ENCODE measurements at places on chromosomes 4 and X. TPM values are rescaled to one million over a fixed set of nuclear protein-coding genes. Genes with fewer than 3 reads are reported as not detected.

- no peak for DNase-seq
Measured at GRCh38 chrX:153374426-153374825, 26.7 kb downstream of the PNMA6E start.

GRCh38 chr4:52633846-52634245, 25.3 kb downstream of the USP46 start:
- no peak for DNase-seq

DNA sequence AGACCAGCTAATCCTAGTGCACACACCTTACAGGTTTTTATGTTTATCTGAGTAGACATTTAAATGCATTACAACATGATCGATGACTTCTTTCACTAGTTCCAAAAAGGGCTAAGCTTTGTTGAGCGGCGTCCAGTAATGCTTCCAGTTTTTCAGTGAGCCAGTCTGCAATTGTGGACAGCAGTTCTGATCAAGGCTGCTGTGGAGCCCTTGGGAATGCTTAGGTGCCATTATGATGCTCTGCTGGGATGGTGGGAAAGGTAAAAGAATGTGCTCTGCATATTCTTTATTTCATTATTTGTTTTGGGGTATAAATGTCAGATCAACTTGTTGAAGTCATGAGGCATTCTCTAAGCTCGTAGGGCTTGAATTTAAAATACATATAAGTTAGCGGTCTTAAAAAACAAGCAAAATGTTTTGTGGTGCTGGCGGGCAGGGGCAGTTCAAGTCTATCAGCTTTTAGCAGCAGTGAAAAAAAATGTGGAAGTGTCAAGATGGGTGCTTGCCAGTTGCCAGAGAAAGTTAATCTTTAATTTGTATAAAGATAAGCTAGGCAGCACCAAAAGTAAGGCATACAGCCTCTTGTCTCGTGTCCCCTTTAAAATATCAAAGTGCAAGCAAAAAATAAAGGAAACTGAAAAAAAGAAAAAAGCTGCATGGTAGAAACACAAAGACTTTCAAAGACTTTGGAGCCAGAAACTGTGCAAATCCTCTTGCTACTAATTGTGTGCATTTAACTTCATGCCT, 5.8 kb downstream of the MID1IP1 start:
- DNase-seq, result no peak

DNA sequence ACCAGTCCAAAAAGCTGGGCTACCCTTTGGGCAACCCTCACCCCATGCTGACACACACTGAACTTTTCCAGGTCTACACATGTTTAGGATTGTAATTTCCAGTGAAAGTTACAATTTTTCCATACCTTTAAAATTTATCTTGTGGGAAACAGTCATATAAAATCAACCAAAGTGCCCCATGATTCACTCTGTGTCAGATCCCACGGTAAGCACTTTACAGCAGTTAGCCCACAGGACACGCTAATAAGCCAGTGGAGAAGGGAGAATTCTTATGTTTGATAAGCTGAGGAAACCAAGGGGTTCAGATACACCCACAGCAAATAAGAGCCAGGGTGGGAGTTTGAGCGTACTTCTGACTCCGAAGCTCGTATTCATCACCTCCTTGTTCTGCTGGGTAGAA, 72.4 kb upstream of the TBL1X start:
- DNase-seq, result no peak

GUCY2F gene
- not detected for total RNA-seq

PDLIM3 gene
- total RNA-seq, result 15.7 TPM

- no peak for DNase-seq
Measured at GRCh38 chrX:155441097-155441496, 17.3 kb downstream of the F8A3 start.

DCAF4L1 gene
- not detected for total RNA-seq

DNA sequence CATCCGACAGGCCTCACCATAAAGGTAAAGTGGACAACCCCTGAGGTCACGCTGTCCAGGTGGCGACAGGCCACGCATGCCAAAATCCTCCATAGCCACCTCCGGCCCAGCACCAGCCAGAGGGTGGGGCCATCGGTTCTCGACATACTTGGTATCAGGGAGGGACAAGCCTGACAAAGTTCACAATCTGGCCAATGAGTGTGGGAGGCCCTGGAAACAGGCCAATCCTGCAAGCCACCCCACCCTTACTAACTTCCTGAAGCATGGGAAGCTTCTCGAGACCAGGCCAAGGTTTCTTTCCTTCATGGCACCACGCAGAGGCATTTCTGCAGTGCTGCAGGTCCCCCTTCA, 73.8 kb downstream of the MTMR1 start:
- no peak for DNase-seq

DNA sequence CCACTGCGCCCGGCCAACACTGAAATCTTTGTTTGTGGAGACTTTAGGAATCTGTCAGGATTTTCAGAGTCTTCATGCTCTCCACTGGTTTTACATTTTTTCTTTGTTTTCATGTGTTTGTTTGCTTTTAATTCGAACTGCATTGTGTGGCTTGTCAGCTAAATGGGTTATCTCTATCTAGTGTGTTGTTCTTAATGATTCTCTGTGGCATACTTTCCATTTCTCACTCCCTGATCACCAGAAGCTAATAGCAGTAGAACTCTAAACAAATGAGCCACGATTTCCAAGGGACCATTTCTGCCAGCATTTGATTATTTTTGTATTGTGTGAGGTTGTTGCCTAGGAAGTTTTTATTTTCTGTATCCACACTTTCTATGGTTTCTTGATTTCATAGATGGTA, 352.4 kb downstream of the CAMK2D start:
- no peak for DNase-seq

PABPC1L2B gene
- total RNA-seq, result not detected

GRCh38 chr4:77454858-77455257, 150.8 kb upstream of the CXCL13 start:
- DNase-seq, result no peak

GRCh38 chrX:22730542-22730941, 269.2 kb upstream of the DDX53 start:
- DNase-seq, result no peak

GRCh38 chr4:93053140-93053539, 749.4 kb downstream of the GRID2 start:
- no peak for DNase-seq

DNA sequence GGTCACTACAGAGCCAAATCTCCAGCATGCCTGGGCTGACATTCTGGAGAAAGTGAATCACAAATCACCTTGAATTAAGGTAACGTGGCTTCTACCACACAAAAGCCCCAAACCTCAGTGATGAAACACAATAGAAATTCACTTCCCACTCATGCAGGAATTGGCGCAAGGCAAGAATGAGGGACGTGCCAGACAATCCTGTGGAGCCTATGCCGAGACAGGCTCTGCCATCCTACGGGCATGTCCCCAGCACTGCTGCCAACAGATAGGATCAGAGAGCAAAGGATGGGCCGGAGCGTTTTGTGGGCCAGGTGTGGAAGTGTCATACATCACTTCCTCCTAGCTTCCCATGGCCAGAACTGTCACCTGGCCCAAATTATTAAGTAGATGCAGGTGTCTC, 118.0 kb downstream of the IRF2 start:
- no peak for DNase-seq

- DNase-seq, result no peak
Measured at GRCh38 chrX:152588206-152588605, 49.5 kb upstream of the GABRQ start.

DNA sequence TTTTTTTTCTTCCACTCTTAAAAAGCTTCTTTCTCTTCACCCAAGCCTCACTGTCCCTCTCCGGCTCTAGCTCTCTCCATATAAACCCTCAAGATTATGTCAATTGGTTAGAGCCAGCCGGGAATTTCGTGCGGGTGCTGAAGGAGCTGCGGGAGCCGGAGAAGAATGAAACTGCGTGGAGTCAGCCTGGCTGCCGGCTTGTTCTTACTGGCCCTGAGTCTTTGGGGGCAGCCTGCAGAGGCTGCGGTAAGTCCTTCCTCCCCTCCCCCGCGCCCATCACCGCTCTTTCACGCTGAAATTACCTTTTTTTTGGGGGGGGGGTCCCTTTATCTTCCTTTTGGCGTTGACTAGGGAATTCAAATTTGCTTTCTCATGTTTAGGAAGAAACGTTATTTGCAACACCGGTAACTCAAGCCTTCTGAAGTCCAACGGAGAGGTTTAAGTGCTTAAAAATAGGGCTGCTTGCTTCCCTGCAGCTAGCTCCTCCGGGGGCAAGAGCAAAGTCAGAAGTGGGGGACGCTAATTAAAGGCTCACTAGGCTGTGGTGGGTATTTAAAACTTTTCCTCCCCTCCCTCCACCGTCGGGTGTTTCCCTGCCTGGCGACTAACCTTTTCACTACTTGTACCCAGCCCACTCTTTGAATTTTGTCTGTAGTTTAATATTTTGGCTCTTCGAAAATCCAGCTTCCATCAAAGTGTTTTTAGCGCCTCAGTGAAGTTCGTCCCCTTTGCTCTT, 491 bp downstream of the COL4A5 start:
- no peak for DNase-seq

DNA sequence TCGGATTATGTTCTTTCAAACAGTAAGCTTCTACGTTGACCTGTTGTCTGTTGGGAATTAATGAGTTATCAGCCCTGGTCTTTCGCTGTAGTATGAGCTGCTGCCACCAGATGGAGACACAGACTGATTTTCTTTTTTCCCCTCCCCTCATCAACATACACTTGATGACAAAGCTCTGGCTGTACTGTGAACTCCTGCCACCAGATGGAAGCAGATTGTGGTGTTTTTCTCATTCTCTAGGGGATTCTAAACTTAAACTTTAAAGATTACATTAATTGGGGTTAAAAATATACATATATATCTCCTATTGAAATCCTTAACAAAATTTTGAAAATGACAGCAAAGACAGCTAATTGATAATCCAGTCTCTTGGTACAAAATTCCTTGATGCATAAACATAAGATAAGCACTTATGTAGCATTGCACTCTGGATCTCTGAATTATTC, 44.8 kb downstream of the SMS start:
- peak; percentile 80 for DNase-seq

- no peak for DNase-seq
Measured at GRCh38 chr4:177489471-177490246, 47.4 kb upstream of the AGA start.

- DNase-seq, result no peak
Measured at GRCh38 chr4:1451752-1452122, 45.5 kb upstream of the NKX1-1 start.

ARMCX1 gene
- 0.25 TPM for total RNA-seq

TEX11 gene
- total RNA-seq, result not detected

PHOX2B gene
- not detected for total RNA-seq

DNA sequence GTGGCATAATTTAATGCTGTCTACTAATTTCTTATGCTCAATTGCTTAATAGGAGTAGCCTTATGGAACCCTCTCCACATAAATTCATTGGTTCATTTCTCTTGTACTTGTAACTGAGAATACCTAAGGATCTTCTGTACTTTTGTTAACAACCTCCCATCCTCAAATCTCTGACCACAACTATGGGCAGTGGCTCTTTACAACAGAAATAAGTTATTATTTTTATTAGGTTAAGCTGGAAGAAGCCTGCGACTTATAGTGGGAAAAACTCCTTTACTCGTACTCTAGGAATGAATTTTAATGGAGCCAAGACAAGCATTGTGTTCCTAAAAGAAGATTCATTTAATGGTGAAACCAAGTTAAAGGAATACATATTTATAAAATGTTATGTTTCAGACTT, 337.1 kb upstream of the CTSO start:
- DNase-seq, result no peak

- no peak for DNase-seq
Measured at GRCh38 chrX:150348365-150348764, 14.8 kb upstream of the MAMLD1 start.

DNA sequence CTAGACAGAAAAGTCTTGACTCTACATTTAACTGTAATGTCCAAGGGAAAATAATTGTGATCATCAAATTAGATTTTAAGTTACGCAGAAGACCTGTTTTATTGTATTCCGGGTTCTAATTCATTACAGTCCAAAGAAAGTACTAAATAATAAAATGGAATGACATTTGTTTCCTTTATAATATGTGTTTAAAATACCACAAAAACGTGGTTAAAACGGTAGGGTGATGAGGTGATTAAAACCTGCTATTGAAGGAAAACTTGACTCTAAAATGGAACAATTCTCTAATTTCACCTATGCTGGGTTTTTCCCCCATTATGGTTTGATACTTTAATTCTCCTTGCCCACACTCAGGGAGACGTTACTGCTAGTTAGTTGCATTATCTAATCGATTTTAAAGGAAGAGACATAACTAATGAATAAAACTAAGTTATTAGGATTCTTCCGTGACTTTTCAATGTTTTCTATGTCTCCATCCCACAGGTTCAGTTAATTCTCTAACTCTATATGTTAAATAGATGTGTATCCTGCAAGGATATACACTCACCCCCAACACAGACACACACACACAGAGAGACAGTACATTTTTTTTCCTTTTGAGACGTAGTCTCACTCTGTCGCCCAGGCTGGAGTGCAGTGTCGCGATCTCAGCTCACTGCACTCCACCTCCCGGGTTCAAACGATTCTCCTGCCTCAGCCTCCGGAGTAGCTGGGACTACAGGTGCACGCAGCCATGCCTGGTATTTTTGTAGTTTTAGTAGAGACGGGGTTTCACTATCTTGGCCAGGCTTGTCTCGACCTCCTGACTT, 80.8 kb downstream of the GK start:
- no peak for DNase-seq

- DNase-seq, result no peak
Measured at GRCh38 chr4:124573056-124573455, 139.5 kb downstream of the ANKRD50 start.

BRS3 gene
- total RNA-seq, result not detected

GAB1 gene
- 26.7 TPM for total RNA-seq

- DNase-seq, result no peak
Measured at GRCh38 chr4:16636912-16637630, 261.4 kb downstream of the LDB2 start.

GRCh38 chr4:73315091-73315490, 56.5 kb upstream of the ANKRD17 start:
- DNase-seq, result no peak

DNA sequence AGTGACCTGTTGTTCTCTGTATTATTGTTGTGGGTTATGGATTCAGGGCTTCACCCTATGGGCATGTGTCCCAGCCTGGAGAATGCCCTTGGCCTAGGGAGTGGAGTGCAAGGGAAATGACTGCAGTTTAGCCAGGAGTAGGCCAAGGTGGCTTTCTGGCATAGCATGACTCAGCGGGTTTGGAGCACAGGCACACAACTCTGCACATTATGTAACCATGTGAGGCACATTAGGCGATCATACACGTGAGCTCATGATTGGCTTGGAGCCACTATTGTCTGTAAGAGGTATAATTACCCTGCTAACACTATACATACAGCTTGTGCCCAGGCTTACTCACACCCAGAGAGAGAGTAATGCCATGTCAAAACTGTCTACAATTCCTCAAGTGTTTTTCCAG, 35.1 kb upstream of the TACR3 start:
- no peak for DNase-seq

All from G401 (cell line).